Stimulated activated CD4-positive, alpha-beta T cell treated with anti-CD3 and anti-CD28 coated beads, Interleukin-1b, Interleukin-23, amount 100 ng/mL, for 1 hour (primary cell): ENCODE measurements at places on chromosomes 3 and 15.

GRCh38 chr3:130991126-130991525 lies 35.5 kb downstream of the ASTE1 start:
- no peak for DNase-seq

- DNase-seq, result no peak
These were observed 133.0 kb upstream of the THBS1 start for GRCh38 chr15:39447881-39448280.

DNA sequence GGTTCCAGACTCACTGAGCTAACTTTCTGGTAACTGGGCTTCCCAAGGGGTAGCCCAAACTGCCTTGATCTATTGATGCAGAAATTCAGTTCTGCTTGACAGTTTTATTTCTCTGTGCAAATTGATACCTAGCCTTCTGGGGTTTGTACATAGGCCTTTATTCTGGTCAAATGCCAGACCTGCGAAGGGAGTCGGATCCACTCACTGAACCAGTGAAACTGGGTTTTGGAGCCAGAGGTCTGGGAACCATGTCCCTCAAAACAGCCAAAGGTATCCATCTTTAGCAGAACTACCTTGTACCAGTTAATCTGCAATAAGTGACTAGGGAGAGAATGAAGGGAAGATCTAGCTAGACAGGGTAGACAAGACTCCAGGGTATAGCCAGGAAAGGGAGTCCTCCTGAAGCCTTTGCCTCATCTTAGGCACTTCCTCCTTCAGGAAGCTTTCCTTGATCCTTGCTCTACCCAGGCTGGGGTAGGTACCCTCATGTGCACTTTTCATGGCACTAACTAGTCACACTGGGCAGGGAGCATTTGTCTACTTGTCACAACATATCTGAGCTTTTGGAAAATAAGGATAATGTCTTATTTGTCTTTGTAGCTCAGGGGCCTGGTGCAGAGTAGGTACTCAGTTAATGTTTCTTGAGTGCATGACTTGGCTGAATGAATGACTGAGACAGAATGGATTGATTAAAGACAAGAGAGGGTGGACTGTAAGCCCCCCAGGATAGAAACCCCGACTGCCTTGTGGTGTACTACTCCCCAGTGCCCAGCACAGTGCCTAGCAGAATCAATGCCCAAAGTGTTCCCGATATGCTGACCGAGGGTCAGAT lies 1.4 kb upstream of the SNX33 start:
- no peak for DNase-seq

DNA sequence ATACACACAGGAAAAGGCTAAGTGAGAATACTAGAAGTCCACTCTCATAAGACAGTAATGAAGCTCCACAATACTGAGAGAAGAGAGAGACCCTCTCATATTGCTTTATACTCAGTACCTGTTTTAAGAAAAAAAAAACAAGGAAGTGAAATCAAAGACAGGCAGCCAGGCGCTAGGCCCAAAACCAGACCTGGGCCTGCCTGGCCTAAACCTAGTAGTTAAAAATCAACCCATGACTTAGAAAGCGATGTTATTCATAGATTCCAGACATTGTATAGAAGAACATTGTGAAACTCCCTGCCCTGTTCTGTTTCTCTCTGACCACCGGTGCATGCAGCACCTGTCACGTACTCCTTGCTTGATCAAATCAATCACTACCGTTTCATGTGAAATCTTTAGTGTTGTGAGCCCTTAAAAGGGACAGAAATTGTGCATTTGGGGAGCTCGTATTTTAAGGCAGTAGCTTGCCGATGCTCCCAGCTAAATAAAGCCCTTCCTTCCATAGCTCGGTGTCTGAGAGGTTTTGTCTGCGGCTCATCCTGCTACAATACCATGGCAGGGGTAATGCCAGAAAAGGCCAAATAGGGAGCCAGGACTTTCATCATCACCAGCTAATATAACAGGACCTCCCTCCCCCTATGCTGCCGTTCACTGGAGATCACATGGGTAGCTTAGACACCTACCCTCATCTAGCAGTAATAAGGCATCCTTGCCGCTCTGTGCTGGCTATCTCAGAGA lies 1294.1 kb downstream of the NSUN3 start:
- no peak for DNase-seq

DNA sequence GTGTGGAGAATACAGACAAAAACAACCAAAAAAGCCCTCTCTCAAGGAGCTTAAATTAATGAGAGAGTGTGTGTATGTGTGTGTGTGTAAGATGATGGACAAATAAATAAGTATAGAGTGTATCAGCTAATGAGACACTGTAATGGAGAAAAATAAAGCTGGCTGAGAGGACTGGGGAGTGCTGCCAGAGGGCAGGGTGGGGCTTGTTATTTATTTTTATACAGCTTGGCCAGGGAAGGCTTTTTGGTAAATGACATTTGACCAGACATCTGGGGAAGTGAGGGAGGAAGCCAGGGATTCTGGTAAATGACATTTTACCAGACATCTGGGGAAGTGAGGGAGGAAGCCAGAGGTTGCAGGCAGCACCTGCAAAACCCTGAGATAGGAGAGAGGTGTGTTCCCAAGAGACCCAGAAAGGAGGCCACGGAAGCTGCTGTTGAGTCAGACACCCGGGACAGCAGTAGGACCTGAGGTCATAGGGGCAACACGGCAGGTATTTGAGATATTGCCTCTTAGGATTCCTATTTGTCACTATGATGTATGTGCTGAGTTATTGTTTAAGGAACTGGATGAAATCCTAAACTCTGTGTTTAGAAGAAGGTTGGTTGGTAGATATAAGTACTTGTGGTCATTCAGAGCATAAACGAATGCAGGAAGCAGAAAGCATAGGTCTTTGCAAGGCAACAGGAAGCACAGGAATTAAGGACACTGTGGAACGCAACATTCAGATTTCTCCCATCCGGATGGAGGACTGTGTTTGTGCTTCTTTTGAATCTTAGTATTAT lies 2.7 kb downstream of the SV2B start:
- DNase-seq, result no peak

DNA sequence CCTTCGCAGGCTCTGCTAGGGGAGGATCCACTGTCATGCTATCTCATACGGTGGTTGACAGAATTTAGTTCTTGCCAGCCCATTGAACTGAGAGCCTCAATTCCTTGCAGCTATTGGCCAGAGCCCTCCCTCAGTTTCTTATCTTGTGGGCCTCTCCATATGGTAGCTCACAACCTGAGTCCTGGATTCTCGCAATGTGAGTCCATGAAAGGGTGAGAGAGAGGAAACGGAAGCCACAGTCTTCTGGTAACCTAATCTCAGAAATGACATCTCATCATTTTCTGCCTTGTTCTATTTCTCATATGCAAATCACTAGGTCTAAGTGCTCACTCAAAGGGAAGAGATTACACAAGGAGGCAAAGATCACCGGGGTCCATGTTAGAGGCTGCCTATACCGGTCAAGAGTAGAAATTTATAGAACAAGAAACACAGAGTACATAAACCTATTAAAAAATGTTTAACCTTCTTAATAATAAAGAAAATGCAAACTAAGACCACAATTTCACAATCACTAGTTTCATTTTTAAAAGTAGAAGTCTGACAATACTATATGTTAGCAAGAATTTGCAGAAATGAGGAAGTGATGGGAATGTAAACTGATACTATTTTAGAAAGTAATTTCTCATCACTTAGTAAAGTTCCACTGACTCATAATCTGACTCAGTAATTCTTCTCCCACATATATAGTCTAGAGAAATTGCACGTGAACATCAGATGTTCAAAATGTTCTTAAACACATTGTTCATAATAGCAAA lies 378.4 kb upstream of the AGTR1 start:
- DNase-seq, result no peak

DNA sequence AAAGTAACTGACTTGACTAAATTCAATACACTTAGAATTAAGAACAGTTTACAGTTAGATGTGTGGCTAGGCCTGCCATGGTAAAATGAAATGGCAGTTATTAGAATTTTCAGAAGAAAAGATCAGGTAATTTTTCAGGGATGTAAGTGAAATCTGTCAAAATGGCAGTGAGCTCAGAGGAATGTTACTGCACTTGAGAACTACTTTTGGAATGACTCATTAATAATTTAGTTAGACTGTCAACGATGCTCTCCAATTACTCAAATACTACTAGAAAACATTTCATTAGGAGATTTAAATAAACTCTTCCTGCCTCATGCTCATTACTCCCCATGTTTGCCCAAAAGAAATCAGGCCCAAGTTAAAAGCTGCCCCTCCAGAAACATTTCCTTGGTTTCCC lies 84.4 kb downstream of the RFTN1 start:
- DNase-seq, result no peak

GRCh38 chr3:129461461-129462146 lies 21.6 kb downstream of the IFT122 start:
- no peak for DNase-seq

DNA sequence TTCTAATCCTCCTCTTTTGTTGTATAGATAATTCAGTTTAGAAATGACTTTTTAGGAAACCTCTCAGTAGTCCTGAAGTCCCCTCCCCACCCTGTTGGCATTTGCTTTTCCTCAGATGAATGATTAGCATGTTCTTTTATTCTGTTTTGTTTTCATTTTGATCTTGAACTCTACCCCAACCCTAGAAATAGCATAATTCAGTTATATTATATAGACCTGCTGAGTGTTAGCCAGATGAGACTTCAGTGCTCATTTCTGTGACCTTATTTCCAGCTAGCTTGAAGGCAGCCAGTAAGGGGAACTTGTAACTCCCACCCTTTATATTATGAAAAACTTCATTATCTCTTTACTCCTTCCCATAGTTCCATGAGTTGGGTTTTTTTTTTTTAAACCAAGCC lies 41.2 kb downstream of the SNRK start:
- no peak for DNase-seq

- no peak for DNase-seq
These were observed 572.7 kb downstream of the NLGN1 start for GRCh38 chr3:173970281-173970680.

DNA sequence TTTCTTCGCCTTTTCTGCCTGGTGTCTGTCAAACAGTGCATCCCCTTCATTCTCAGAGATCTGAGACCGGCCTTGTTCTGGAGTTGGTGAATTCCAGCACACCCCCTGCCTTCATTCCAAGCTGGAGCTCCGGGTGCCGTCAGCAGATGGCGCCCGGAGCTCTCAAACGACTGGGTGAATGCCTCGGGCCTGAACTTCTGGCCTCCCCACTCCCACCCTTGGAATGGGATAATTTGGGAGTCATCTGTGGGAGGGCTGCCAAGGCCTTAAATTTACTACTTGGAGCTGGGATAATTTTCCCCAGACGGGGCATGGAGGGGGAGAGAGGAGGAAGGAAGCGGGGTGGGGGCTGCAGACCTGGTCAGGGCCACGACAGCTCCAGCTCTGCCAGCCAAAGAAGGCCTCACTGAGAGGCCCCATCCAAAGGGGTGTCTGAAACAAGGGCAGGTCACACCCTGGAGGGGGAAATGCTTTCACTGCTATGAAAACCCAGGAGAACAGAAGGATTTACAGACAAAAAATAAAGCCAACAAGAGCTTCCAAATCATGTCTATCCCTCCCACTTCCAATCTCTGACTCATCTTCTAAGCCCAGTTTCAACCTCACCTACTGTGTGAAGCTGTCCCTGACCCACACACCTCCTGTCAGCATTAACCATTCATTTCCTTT lies 187.9 kb downstream of the OPA1 start:
- no peak for DNase-seq

DNA sequence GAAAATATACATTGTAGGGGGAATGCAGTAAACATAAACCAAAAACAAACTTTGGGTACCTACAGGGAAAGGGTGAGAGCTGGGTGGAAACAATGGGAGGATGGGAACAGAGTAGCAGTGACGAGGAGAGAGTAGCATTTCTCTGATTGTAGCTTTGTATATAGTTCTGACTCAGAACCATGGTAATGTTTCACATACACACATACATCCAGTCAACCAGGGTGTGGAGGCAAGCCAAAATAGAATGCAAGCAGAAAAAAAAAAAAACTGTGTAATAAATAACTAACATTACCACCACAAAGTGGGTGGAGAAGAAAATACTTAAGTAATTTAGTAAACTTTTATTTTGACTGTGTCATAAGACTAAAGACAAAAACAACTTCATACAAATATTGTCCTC lies 27.2 kb downstream of the BCL2A1 start:
- DNase-seq, result no peak

DNA sequence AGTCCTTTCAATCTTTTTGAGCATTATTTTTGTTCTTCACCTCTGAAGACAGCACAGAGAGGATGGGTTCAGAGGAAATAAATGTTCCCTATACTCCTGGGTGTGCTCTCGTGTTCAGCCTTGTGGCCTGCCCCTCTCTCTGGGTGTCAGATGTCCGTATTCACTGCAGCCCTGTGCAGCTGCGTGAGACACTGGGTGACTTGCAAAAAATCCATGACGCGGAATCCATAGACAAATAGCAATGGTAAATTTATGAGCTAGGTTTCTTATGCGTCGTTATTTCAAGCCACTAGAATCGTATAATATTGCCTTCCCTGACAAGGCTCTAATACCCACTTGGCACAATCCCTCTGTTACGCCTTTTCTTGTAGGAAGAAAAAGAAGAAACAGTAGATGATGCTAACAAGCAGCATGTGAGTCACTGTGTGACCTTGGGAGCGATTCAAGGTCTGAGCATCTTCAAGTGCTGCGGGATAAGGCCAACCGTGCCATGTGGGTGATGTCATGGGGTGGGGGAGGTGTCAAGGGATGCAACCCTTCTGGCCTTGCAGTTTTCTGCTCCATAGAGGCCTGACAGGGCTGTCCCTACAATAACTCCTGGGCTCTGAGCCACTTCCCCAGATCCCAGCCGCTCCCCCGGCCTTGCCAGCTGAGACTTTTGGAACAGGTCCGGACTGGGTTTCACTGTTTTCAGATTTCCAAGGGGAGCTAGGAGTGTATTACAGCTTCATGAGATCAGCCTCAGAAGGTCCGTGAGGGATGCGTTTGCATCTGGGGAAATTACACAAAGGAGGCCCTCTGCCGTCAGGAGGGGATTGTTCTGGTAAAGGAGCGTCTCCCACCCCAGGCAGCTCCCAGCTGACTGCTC lies 47.6 kb upstream of the POMGNT2 start:
- DNase-seq, result no peak

GRCh38 chr3:3429841-3430240 lies 250.3 kb upstream of the CRBN start:
- no peak for DNase-seq

GRCh38 chr3:49017971-49018706 lies at the start of gene DALRD3:
Gene DALRD3, minus strand, starts transcription at chr3:49018580. Its CDS starts 16 bp downstream, at chr3:49018564.
- no peak for DNase-seq

DNA sequence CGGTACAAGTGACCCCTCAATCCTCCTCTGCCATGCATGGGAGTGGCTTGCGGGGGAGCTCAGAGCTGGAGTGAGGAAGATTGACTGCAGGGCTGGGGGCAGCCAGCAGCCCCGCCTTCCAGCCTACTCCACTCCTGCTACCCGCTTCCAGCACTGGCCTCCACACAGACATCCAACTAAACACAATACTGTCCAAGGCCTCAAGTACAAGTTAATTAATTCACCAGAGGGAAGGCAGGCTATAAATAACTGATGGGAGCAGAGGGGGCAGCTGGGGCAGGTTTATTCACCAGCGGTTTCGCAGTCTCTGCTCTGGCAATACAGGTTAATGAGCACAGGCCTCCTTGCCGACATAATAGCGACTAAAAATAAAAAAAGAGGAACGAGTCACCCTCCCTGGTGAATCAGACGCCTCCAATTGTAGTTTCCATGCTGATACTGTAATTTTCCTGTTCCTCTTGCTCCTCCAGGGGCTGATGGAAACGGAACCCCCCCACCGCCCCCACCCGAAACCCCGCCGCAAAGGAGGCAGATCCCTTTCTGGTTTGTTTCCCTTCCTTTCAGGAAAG lies 166.4 kb upstream of the TLE3 start:
- DNase-seq, result no peak
